MCF 10A (cell line): ENCODE measurements at places on chromosomes 16 and 17. TPM values are rescaled to one million over a fixed set of nuclear protein-coding genes. Genes with fewer than 3 reads are reported as not detected.
A peak's percentile ranks its signal among the peaks of the same experiment; 100 is the strongest.

GRCh38 chr17:48002266-48002915 lies 31.5 kb downstream of the CDK5RAP3 start:
- peak overlapping the region; percentile 74 for H3K27ac ChIP-seq
- H3K4me3 ChIP-seq: no peak overlapping the region
- H3K4me1 ChIP-seq: peaks cover 8% of the 10 kb centered on the region
- no peaks in the 10 kb centered on the region for H3K36me3 ChIP-seq

The CCL23 gene
- total RNA-seq: not detected in 2 replicates

GRCh38 chr16:48946686-48947370 lies 334.8 kb downstream of the CBLN1 start:
- no peak overlapping the region for H3K27ac ChIP-seq
- no peak overlapping the region for H3K4me3 ChIP-seq
- peaks cover 12% of the 10 kb centered on the region for H3K27me3 ChIP-seq
- H3K36me3 ChIP-seq: no peaks in the 10 kb centered on the region
- no peak for DNase-seq

DNA sequence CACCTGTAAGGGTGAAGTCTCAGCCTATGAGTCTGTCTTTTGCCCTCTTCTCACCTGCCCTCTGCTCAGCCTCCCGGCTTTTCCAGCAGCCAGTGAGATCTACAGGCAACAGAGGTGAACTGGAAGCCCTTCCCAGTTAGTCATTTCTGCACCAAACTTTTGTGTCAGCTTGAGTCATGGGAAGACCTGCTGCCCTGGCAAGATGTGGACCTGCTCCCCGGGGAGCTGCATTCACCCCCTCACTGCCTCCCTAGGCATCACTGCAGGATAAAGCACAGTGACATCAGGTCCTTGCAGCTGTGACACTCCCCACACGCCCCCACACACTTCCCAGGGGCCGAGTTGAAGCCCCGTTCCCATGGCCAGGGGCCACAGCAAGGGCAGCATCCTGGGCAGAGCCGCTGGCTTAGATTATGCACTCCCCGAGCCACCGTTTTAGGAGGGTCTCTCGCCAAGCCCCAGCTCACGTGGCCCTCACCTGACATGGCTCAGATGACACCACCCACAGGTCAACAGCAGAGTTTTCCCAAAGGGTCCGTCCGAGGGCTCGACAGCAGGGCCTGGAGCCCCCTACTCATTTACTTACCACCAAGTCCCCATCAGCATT lies 6.5 kb upstream of the ABR start:
- peak; percentile 33 for DNase-seq
- no peak overlapping the region for H3K27ac ChIP-seq
- H3K27me3 ChIP-seq: peaks cover 18% of the 10 kb centered on the region
- H3K4me3 ChIP-seq: no peak overlapping the region
- H3K4me1 ChIP-seq: peaks cover 25% of the 10 kb centered on the region

The FAM171A2 gene
- 0.30 TPM in 1 of 2 replicates, not detected in the other for total RNA-seq

The CDK3 gene
- total RNA-seq: 5.3 and 5.7 TPM in 2 replicates

DNA sequence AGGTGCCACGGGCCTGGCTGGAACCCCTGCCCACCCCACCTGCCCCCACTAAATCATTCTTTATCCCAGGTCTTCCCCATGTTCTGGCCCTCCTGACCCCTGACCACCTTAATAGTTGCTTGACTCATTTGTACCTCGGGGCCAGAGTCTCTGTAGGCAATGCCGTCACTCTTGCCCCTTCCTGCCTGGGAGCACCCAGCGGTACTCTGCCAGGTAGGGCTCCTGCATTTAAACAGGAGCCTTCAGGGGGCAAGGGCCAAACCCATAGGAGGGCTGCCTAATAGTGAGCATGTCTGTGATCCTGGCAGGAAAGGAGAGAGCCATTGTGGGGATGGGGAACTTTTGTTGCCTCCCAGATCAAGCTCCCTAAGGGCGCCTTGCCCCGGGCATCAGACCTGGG lies 8.8 kb upstream of the ITGA3 start:
- DNase-seq: no peak
- H3K27ac ChIP-seq: peak overlapping the region; percentile 88
- no peaks in the 10 kb centered on the region for H3K36me3 ChIP-seq

GRCh38 chr16:11308493-11309283 lies 27.6 kb upstream of the PRM1 start:
- H3K27me3 ChIP-seq: no peaks in the 10 kb centered on the region
- no peak overlapping the region for H3K4me3 ChIP-seq
- H3K36me3 ChIP-seq: peaks cover 6% of the 10 kb centered on the region
- peaks cover 13% of the 10 kb centered on the region for H3K4me1 ChIP-seq
- no peak overlapping the region for H3K27ac ChIP-seq

- no peaks in the 10 kb centered on the region for H3K36me3 ChIP-seq
- H3K4me1 ChIP-seq: no peaks in the 10 kb centered on the region
- no peak for DNase-seq
- H3K27ac ChIP-seq: no peak overlapping the region
These were observed 2.3 kb upstream of the CD79B start for GRCh38 chr17:63934183-63935112.

The SLFN14 gene
- total RNA-seq: not detected in 2 replicates

- no peak overlapping the region for H3K4me3 ChIP-seq
- H3K36me3 ChIP-seq: no peaks in the 10 kb centered on the region
- no peak overlapping the region for H3K27ac ChIP-seq
- peaks cover 4% of the 10 kb centered on the region for H3K4me1 ChIP-seq
- peaks cover 22% of the 10 kb centered on the region for H3K27me3 ChIP-seq
These were observed 13.0 kb downstream of the CETP start for GRCh38 chr16:56974549-56975300.

- no peak overlapping the region for H3K4me3 ChIP-seq
- no peak for DNase-seq
- no peaks in the 10 kb centered on the region for H3K4me1 ChIP-seq
- H3K36me3 ChIP-seq: no peaks in the 10 kb centered on the region
- no peak overlapping the region for H3K27ac ChIP-seq
These were observed 353.0 kb upstream of the CDH5 start for GRCh38 chr16:66013486-66013885.

The PLXDC1 gene
- 0.22 and 0.61 TPM in 2 replicates for total RNA-seq

DNA sequence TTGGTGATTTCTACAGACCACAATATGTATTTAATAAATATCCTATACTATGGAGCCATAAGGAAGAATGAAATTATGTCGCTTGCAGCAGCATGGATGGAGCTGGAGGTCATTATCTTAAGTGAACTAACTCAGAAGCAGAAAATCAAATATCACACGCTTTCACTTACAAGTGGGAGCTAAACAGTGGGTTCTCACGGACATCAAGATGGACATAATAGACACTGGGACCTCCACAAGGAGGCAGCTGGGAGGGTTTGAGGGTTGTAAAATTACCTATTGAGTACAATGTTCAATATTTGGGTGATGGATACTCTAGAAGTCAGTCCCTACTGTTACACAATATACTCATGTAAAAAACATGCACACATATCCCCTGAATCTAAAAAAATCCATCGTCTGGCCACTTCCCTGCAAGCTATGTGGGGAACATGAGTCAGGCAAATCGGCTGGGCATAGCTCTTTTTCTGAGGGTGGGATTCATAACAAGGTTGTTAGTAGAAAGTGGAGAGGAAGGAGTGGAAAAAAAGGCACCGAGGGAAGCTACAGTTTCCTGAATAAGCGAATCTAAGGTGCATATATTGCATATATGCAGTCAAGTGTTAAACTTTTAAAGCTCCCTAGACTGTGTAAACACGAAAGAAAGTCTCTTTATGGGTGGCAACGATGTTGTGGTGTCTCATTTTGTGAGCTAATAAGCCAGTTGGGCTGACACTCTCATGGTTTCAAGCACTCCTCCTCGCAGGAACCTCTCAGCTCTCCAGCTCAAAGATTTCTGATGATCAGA lies 135.2 kb upstream of the CPHXL start:
- no peak overlapping the region for H3K4me3 ChIP-seq
- no peaks in the 10 kb centered on the region for H3K27me3 ChIP-seq
- H3K36me3 ChIP-seq: no peaks in the 10 kb centered on the region
- DNase-seq: no peak
- H3K4me1 ChIP-seq: no peaks in the 10 kb centered on the region

DNA sequence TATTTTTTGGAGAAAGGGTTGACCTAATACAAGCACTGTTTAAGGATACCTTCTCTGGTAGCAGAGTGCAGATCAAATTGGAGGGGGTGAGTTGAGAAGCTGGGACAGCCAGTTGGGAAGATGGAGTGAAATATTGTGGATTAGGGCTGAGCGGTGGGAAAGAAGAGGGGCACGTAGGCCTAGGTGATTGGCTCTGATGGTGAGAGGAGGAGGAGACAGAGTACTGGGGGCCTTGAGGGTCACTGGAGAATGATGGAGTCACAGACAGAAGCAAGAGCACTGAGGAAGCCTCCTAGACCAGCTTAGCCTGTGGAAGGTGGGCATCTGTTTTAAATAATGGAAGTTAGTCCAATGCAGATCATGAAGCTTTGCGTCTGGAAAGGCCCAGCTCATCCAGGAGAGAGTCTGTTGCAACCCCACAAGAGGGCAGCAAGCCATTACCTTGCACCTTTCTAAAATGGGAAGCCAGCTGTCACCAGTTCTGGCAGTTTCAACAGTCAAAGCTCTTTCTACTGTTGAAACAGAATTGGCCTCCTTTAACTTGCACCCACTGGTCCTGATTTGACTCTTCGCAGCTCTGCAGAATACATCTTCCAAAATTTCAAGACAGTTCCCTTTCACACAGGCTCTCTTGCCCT lies 11.8 kb downstream of the SLC9A5 start:
- H3K4me3 ChIP-seq: no peak overlapping the region
- peaks cover 19% of the 10 kb centered on the region for H3K27me3 ChIP-seq
- DNase-seq: peak; percentile 67
- no peak overlapping the region for H3K27ac ChIP-seq
- H3K36me3 ChIP-seq: no peaks in the 10 kb centered on the region

The SCRN2 gene
- 15.7 and 16.2 TPM in 2 replicates for total RNA-seq

DNA sequence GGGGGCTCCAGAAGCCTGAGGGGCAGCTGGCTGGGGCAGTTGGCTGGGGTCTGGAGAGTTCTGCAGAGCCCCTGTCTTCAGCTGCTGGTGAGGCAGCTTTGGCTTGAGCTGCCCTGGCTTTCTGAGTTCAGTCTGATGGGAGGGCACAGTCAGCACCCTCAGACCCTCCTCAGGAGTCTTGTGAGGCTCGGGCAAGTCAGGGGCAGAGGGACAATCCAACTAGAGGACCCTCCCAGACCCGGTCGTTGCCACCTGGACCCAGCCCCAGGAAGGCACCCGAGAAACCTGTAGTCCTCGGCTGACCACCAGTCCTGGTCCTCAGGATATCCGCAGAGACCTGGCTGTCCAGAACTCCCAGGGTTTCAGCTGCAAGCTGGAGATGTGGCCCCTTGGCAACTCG lies 1.9 kb downstream of the CARD14 start:
- H3K36me3 ChIP-seq: no peaks in the 10 kb centered on the region
- H3K27ac ChIP-seq: no peak overlapping the region
- peaks cover 33% of the 10 kb centered on the region for H3K27me3 ChIP-seq

DNA sequence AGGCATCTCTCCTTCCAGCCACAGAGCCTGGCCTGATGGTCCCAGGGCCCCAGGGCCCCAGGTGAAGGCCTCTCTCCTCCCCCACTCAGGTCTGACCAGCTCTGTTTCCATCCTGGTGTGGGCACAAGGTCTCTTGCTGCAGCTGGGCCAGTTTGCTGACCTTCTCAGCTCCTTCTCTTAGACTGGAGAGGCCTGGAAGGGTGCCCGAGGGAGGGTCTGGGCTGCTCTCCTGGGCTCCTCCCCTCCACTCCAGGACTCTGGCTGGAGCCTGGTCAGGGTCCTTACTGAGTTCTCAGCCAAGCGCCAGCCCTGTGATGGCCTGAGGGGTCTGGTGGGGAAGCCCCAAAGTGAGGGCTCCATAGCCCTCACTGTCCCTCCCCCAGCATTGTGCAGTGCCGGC lies 12.4 kb downstream of the SOCS3 start:
- no peak overlapping the region for H3K4me3 ChIP-seq
- H3K27me3 ChIP-seq: no peaks in the 10 kb centered on the region
- H3K27ac ChIP-seq: no peak overlapping the region
- peaks cover 35% of the 10 kb centered on the region for H3K4me1 ChIP-seq
- peaks cover 7% of the 10 kb centered on the region for H3K36me3 ChIP-seq
- DNase-seq: no peak

DNA sequence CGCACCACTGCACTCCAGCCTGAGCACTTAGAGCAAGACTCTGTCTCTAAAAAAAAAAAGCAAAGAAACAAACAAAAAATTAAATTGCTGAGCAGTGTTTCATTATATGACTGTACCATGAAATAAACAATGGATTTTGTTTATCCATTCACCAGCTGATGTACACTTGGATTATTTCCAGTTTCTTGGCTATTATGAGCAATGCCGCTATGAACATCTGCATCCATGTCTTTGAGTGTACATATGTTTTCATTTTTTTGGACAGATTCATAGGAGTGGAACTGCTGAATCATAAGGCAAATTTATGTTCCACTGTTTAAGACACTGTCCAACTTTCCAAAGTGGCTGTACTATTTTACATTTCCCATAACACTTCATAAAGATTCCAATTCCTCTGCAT lies 8.0 kb downstream of the RNF157 start:
- H3K4me3 ChIP-seq: no peak overlapping the region
- H3K4me1 ChIP-seq: no peaks in the 10 kb centered on the region
- DNase-seq: peak; percentile 58
- H3K36me3 ChIP-seq: no peaks in the 10 kb centered on the region

The SDR42E2 gene
- not detected in 2 replicates for total RNA-seq

The TMEM235 gene
- total RNA-seq: not detected in 2 replicates

DNA sequence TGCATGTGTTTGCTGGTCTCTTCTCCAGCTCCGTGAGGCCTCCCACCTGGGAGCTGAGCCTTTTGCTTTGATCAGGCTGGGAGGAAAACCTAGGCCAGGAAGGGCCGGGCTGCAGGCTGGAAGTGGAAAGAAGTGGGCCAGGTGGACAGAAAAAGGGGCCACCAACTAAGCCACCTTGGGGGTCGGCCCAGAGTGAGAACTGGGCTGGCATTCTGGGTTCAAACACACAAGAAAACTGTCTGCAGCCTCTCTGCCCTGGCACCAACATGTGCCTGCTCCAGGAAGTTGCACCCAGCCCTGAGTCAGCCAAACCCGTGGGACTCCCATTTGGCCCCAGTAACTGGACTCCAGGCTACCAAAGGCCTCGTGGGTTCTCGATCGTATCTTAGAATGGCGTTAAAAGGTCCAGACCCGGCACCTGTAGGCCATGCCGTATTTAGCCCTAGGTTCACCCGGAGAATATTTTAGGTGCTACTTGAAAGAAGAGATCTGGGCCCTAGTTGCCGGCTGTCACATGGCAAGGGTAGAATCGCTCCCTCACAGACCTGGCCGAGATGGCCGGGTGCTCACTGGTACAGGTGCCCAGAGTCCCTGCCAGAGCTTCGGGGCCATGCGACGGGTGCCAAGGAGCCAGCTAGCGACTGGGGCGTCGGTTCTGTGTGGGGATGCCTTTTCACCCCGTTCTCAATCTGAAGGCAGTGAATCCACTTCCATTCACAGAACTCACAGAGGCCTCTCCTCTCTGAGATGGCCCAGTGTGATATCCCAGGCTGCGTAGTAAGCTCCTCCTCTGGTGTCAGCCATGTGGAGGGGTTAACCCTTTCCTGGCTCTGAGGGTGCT lies 236.6 kb downstream of the MRTFB start:
- peak overlapping the region; percentile 94 for H3K27ac ChIP-seq
- H3K27me3 ChIP-seq: no peaks in the 10 kb centered on the region
- peaks cover 28% of the 10 kb centered on the region for H3K36me3 ChIP-seq
- peaks cover 57% of the 10 kb centered on the region for H3K4me1 ChIP-seq
- peak; percentile 80 for DNase-seq
